ENCODE measurements at places on chromosomes 13 and 19.
A peak's percentile ranks its signal among the peaks of the same experiment; 100 is the strongest.

DNA sequence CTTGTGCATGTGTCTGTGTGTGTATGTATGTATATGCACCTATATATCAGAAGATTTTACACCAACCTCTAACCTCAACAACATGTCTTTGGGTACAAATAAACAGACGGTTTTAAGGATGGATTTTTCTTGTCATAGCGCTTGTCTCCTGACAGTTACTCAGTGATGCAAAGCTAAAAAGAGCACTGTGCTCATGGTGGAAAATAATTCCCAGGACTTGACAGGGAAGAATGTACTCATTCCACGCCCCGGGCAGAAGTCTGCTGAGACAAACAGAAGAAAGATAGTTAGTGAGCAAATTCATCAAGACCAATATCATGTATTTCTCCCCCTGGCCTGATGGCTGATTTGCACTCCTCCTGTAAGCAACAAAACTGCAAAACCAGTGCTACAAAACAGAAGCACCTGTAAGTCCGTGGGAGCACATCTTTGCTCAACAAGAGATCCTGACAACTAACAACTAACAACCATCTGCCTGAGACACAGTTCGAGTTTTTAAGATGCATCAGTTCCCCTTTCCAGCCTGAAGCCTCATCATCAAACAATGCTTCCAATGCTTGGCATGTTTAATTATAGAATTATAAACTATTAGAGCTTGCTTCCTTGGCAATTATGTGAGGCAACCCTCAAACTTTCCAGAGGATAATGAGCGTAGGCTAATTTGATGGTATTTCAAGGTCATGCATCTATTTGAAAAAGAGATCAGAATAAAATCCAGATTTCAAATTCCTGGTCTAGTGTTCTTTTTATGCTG, 812.7 kb upstream of the MIR17HG start:
- H3K4me3 ChIP-seq, result no peak overlapping the region
- no peaks in the 10 kb centered on the region for H3K36me3 ChIP-seq
- no peaks in the 10 kb centered on the region for H3K4me1 ChIP-seq
- DNase-seq, result no peak

- no peaks in the 10 kb centered on the region for H3K36me3 ChIP-seq
- H3K27ac ChIP-seq, result no peak overlapping the region
- DNase-seq, result no peak
- H3K27me3 ChIP-seq, result no peaks in the 10 kb centered on the region
- peaks cover 5% of the 10 kb centered on the region for H3K4me1 ChIP-seq
Measured at GRCh38 chr13:73913751-73914518, 220.3 kb downstream of the KLF12 start.

DNA sequence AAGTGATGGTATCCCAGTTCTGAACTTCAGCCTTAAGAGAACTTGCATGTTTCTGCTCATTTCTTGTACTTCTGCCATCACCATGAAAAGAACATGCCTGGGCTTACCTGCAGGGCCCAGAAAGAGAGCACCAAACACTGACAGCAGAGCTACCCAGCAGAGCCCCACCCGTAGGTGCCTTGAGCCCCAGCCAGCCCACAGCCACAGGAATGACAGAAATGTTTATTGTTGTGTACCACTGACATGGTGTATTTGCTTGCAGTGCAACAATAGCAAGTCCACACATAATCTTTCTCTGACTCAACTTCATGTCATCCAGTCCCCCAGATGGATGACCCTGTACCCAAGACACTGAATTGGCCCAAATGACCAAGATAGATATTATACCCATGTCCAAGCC, 195.2 kb downstream of the TSHZ3 start:
- H3K4me3 ChIP-seq, result no peak overlapping the region
- H3K27me3 ChIP-seq, result no peaks in the 10 kb centered on the region
- DNase-seq, result no peak
- peaks cover 3% of the 10 kb centered on the region for H3K4me1 ChIP-seq

- H3K36me3 ChIP-seq, result peaks cover 27% of the 10 kb centered on the region
- H3K4me1 ChIP-seq, result peaks cover 36% of the 10 kb centered on the region
- peak overlapping the region; percentile 95 for H3K4me3 ChIP-seq
- peaks cover 16% of the 10 kb centered on the region for H3K27me3 ChIP-seq
- DNase-seq, result peak; percentile 90
- H3K27ac ChIP-seq, result peak overlapping the region; percentile 89
Measured at GRCh38 chr19:7681340-7682174, 924 bp downstream of the TRAPPC5 start.
